Heart left ventricle (tissue), 16 donors: ENCODE measurements at places on chromosomes 2 and 18. TPM values are rescaled to one million over a fixed set of nuclear protein-coding genes. Genes with fewer than 3 reads are reported as not detected.

Gene MTERF4
- total RNA-seq: 19.6 TPM

Gene NGEF
- total RNA-seq: not detected

Gene RRM2
- total RNA-seq: 2.1 TPM

Gene LRRTM4
- 0.38 TPM for total RNA-seq

Gene CHRNG
- total RNA-seq: not detected

Gene AQP12B
- not detected for total RNA-seq

Gene ARHGAP28
- total RNA-seq: 4.1 TPM

Gene ANO7
- total RNA-seq: 0.72 TPM

Gene C2orf66
- not detected for total RNA-seq

Gene SPEG
- total RNA-seq: 114 TPM

Gene GLI2
- 2.0 TPM for total RNA-seq

Gene EPHA4
- total RNA-seq: 12.4 TPM

Gene GREB1
- 11.5 TPM for total RNA-seq

Gene FHOD3
- total RNA-seq: 228 TPM

Gene MAP2
- 9.9 TPM for total RNA-seq

Gene ANKRD53
- total RNA-seq: not detected

Gene ITGA4
- 2.3 TPM for total RNA-seq

Gene MYO5B
- 1.6 TPM for total RNA-seq

Gene ABCA12
- total RNA-seq: not detected

Gene COL5A2
- 8.6 TPM for total RNA-seq

Gene CEBPZ
- total RNA-seq: 25.5 TPM

Gene PRKAG3
- total RNA-seq: not detected

Gene IL18R1
- 4.3 TPM for total RNA-seq

Gene UPP2
- not detected for total RNA-seq

Gene CREG2
- not detected for total RNA-seq
